ENCODE measurements at places on chromosomes 2 and 18. TPM values are rescaled to one million over a fixed set of nuclear protein-coding genes. Genes with fewer than 3 reads are reported as not detected.

The NPC1 gene
- total RNA-seq, result 45.8 TPM

The GKN1 gene
- not detected for total RNA-seq

The MFSD6 gene
- 36.2 TPM for total RNA-seq

The EFR3B gene
- not detected for total RNA-seq

DNA sequence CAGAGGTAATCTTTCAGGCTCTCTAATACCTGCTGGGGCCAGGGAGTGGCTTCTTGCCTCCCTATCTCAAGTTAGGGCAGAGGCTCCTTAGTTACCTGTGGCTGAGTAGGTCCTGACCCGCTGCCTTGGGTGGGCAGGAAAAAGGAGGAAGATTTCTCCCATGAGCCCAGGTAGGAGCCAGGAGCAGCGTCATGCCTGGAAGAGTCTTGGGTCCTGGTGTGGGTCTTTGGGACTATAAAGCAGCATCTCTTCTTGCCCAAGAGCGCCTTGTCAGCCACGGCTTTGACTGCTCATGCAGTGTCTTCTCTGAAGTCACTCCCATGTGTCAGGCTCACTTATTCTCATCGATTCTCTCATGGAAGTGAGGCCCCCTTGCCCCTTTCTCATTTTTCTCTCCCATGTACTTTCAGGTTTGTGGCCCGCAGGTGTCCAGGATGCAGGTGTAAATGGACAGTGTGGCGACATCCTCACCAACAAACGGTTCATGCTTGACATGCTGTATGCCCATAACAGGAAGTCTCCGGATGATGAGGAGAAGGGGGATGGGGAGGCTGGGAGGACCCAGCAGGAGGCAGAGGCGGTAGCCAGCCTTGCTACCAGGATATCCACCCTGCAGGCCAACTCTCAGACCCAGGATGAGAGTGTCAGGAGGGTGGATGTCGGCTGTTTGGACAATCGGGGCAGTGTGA is 111.2 kb downstream of the TPGS2 start:
- H3K4me3 ChIP-seq, result no peak overlapping the region
- no peak for DNase-seq
- no peaks in the 10 kb centered on the region for H3K4me1 ChIP-seq
- H3K27me3 ChIP-seq, result peaks cover 8% of the 10 kb centered on the region
- no peaks in the 10 kb centered on the region for H3K36me3 ChIP-seq
- H3K27ac ChIP-seq, result no peak overlapping the region

GRCh38 chr18:63319383-63320122 is at the start of gene BCL2:
Gene BCL2 (minus strand): TSS chr18:63319769.
- H3K27ac ChIP-seq, result peak within 1 kb of the TSS; percentile 95
- peak within 1 kb of the TSS; percentile 100 for H3K4me3 ChIP-seq
- no peaks in the 10 kb centered on the region for H3K27me3 ChIP-seq
- H3K4me1 ChIP-seq, result peaks cover 42% of the 10 kb centered on the region

DNA sequence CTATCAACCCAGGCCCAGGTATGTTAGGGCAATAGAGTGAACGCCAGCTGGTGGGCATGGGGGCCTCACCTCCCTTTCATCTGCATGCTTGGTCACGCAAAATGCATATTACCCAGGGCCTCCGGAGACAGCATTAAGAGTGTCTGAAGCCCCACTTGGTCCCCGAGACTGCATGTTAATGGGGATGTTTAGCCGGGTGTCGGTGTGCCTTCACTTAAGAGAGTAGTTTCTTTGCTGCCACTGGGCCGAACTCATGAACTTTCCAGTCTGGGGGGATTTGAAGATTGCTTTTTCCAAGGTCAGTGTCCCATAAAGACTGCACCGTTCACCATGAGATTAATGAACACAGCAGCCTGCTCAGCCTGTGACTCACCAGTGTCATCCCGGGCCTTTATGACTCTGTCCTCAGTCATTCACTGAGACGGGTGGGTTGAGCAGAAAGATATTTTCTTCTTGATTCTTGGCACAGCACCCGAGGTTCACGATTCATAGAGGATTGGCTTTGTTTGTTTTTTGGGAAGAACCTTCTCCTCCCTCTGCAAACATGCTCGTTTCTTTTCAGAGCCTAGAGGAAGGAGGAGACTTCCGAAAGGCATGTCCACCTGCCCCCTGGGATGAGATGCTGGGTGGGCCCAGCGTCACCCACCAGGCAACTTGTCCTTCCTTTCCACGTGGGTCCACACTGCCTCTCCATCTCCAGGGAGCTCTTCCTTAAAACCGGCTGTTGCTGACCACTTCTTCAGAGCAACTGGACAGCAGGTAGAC is 199.1 kb downstream of the GLI2 start:
- no peak for DNase-seq
- no peak overlapping the region for H3K27ac ChIP-seq
- H3K4me3 ChIP-seq, result no peak overlapping the region
- H3K27me3 ChIP-seq, result peaks cover 16% of the 10 kb centered on the region
- H3K36me3 ChIP-seq, result no peaks in the 10 kb centered on the region

DNA sequence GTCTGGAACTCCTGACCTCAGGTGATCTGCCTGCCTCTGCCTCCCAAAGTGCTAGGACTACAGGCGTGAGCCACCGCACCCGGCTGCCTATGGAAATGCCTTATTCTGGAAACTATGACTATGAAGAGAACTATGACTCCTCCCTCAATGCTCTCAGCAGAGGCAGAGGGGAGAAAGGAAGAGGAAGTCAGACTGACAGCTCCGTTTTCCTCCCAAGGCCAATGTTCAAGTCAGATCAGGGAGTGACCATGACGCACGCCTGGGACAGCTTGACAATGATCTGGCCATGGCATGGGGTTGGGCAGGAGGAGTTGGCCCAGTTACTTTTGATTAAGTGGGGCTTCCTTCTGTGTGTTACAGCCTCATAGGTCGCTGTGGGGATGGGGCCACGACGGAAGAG is 44.3 kb upstream of the MRPL33 start:
- H3K27me3 ChIP-seq, result peaks cover 5% of the 10 kb centered on the region
- H3K36me3 ChIP-seq, result no peaks in the 10 kb centered on the region
- DNase-seq, result no peak
- H3K4me3 ChIP-seq, result no peak overlapping the region
- peaks cover 6% of the 10 kb centered on the region for H3K4me1 ChIP-seq

DNA sequence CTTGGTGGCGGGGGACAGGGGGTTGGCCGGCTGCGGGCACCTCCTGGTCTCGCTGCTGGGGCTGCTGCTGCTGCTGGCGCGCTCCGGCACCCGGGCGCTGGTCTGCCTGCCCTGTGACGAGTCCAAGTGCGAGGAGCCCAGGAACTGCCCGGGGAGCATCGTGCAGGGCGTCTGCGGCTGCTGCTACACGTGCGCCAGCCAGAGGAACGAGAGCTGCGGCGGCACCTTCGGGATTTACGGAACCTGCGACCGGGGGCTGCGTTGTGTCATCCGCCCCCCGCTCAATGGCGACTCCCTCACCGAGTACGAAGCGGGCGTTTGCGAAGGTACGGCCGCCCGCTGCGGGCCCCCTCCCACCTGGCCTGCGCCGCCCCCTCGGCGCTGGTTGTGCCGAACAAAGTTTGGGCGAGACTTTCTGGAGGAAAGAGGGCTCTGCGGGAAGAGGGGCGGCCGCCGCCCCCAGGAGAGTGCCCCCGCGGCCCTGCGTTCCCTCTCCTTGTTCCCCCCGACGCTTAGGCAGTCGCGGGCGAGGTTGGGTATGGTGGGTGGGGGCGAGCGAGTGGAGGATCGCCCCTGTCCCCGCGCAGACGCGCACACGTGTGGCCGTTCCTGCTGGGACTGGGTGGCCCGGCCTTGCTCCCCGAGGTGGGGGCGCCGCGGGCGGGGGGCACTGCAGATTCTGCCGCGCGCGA is 866 bp downstream of the CRIM1 start:
- peaks cover 3% of the 10 kb centered on the region for H3K36me3 ChIP-seq
- H3K27ac ChIP-seq, result no peak overlapping the region
- peaks cover 45% of the 10 kb centered on the region for H3K27me3 ChIP-seq
- H3K4me3 ChIP-seq, result peak overlapping the region; percentile 93
- peak; percentile 6 for DNase-seq

DNA sequence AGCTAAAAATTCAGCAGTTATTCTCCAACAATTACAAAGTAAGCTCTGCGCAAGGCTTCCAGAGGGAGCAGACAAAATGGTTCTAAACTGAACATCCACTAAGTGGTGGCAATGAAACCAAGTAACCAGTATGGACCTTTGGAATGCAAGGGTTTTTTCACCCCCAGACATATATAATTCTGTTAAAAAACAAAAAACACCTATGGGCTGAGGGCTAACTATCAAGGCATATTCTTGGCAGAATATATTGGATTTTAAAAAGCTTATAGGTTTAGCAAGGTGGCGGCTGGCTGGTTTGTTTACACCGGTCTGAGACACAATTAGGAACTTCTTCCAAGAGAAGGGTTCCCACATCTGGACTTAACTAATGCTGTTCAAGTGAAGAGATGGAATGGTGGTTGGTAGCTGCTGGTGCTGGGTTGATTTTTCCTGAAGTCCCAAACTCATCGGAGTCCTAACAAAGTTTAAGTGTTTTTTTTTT is 2.8 kb downstream of the ZFP36L2 start:
- peaks cover 6% of the 10 kb centered on the region for H3K36me3 ChIP-seq
- H3K4me1 ChIP-seq, result peaks cover 46% of the 10 kb centered on the region
- no peaks in the 10 kb centered on the region for H3K27me3 ChIP-seq
- peak overlapping the region; percentile 93 for H3K27ac ChIP-seq
- DNase-seq, result no peak

DNA sequence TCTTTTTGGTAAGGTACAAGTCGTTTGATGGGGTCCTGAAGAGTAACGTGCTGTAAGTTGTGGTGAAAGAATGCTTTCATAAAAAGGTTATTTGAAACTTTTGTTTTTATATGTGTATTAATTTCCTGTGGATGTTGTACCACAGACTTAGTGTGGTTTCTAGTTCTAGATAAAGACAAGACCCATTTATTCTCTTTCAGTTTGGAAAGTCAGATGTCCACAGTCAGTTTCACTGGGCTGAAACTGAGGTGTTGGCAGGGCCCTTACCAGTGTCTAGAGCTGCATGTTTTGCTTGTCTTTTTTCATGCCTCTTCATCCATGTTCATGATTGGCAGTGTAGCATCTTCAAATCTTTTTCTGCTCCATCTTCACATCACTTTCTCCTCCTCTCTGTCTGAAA is 22.1 kb upstream of the DOCK10 start:
- no peaks in the 10 kb centered on the region for H3K27me3 ChIP-seq
- no peaks in the 10 kb centered on the region for H3K36me3 ChIP-seq
- peak overlapping the region; percentile 68 for H3K27ac ChIP-seq
- no peak for DNase-seq
- peak overlapping the region; percentile 4 for H3K4me3 ChIP-seq

GRCh38 chr18:10052871-10053270 is 139.1 kb downstream of the VAPA start:
- H3K4me1 ChIP-seq, result no peaks in the 10 kb centered on the region
- peaks cover 36% of the 10 kb centered on the region for H3K27me3 ChIP-seq
- no peak for DNase-seq
- no peak overlapping the region for H3K4me3 ChIP-seq
- no peaks in the 10 kb centered on the region for H3K36me3 ChIP-seq

DNA sequence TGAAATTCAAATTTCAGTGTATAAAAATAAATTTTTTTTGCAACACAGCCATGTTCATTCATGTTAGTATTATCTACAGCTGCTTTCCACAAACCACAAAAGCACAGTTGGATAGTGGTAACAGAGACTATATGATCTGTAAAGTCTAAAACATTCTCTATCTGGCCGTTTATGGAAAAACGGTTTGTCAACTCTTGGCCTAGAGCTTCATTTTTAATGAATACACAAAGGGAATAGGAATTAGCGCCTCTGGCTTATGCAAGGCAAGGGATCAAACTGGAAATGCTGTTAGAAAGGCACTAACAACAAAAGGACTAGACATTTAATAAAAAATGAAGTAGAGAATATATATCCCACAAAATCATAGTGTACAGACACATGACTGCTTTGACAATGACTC is 211.9 kb downstream of the EXOC6B start:
- no peak overlapping the region for H3K4me3 ChIP-seq
- no peak for DNase-seq
- no peaks in the 10 kb centered on the region for H3K27me3 ChIP-seq
- peaks cover 2% of the 10 kb centered on the region for H3K36me3 ChIP-seq

DNA sequence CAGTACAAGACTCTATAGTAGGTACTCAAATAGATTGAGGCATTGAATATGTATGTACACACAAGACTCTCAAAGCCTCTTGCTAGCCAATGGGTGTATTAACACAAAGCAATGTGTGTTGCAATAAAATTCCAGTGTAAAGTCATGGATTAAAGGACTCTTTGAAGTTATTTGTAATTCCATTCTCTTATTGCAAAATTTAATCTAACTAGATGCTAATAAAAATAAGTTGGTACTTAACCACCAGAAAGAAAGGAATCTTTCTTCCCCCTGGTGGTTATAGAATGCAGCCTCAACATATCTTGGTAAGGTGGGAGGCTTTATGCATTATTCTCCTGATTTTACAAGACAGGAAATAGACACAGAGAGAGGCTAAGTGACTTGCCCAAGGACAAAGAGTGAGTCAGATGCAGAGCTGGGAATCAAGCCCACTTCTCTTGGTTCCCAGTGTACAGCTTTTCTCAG is 18.0 kb downstream of the LRP1B start:
- no peak overlapping the region for H3K4me3 ChIP-seq
- DNase-seq, result no peak
- no peak overlapping the region for H3K27ac ChIP-seq
- H3K27me3 ChIP-seq, result no peaks in the 10 kb centered on the region

GRCh38 chr2:59461127-59461526 is 1092.3 kb downstream of the BCL11A start:
- H3K4me3 ChIP-seq, result no peak overlapping the region
- no peaks in the 10 kb centered on the region for H3K27me3 ChIP-seq
- H3K36me3 ChIP-seq, result no peaks in the 10 kb centered on the region
- no peaks in the 10 kb centered on the region for H3K4me1 ChIP-seq

DNA sequence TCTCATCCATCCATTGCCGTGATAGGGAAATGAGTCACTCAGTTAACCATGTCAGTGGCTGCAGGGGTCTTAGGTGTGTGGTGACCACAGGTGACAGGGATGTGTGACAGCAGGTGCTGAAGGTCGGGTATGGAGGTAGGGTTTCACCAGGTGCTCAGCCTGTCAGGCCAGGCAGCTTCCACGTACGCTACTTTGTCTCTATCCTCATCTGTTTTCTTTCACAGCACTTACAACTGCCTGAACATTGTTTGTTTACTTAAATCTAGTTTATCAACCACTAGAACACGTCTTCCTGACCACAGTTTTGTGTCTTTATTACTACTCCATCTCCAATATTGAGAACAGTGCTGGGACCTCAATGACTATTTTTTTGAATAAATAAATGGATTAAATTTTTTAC is 11.4 kb upstream of the UXS1 start:
- no peak for DNase-seq
- peak overlapping the region; percentile 72 for H3K27ac ChIP-seq
- peaks cover 6% of the 10 kb centered on the region for H3K36me3 ChIP-seq
- peaks cover 17% of the 10 kb centered on the region for H3K4me1 ChIP-seq

DNA sequence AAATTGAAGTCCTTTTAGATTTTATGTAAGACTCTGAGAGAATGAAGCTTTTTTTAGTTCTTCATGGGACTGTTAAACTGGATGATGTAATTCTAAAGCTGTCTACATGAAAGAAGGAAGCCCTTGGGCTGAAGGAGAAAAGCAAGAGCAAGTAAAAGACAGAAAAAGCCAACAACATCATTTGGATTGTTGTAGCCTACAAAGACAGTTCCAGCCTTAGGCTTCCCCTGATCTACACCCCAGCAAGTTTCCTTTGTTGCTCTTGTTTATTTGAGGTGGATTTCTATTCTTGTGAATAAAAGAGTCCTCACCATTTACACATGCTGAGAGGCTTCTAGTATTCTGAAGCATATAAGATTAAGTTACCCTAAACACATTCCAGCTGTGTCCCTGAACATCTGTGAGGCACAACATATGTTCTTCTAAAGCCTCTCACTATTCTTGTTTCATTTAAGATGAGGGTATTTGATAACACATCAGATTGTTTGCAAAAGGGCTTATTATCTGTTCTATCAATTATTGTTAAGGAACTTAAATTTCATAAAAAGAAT is 377.8 kb downstream of the LNPK start:
- H3K36me3 ChIP-seq, result no peaks in the 10 kb centered on the region
- no peak overlapping the region for H3K27ac ChIP-seq
- no peak overlapping the region for H3K4me3 ChIP-seq
- DNase-seq, result no peak
- no peaks in the 10 kb centered on the region for H3K4me1 ChIP-seq
